ENCODE measurements at places on chromosomes 5 and 9. TPM values are rescaled to one million over a fixed set of nuclear protein-coding genes. Genes with fewer than 3 reads are reported as not detected.

Gene ADGRD2
- not detected for total RNA-seq

Gene CA9
- not detected for total RNA-seq

Gene SYNPO
- total RNA-seq = 17.6 TPM

Gene SH3RF2
- total RNA-seq = 1.8 TPM

Gene IFNA21
- total RNA-seq = not detected

Gene SPINK7
- not detected for total RNA-seq

Gene ASS1
- total RNA-seq = 149 TPM

Gene LRRTM2
- 0.13 TPM for total RNA-seq

Gene LCP2
- not detected for total RNA-seq

Measured in aortic smooth muscle cell (primary cell).